ENCODE measurements at places on chromosomes 16 and 17.

DNA sequence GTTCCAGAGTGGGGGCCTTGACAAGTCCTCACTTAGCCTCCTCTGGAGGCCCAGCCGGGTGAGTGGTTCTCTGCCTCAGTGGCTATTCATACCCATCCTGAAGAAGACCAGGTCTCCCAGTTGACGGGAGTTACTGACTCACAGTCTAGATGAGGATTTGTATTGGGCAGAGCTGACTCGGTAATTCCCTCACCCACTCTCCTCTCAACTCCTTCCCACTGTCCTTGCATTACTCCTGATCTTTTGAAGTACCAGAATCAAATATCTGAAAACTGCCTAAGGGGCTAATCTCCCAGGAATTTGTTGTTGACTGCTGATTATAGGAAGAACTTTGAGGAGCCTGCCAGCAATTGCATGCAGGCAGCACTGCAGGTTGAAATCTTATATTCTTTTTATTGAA, 14.2 kb downstream of the SAP30BP start:
- no peak for DNase-seq

- no peak for DNase-seq
These were observed 7.7 kb downstream of the CENPV start for GRCh38 chr17:16345565-16345964.

DNA sequence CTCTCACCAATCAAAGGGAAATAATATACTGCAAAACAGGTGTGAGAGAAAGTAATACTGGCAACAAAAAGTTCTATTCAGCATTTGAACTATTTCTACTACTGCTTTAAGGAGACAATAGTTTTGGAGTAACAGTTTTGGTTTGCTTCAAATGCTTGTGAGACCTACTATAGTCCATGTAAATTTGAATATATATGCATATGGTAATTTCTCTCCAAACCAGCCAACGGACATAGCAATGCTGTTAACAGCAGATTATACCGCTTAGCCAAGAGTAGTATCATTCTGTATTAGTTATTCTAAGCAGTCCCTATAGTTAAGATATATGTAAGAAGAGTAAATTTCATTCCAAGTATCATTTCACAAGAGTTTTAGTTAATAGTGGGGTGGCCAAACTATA, 18.5 kb downstream of the PHLPP2 start:
- DNase-seq: no peak

- no peak for DNase-seq
These were observed 9.7 kb downstream of the ETV4 start for GRCh38 chr17:43536236-43536992.

- DNase-seq: no peak
These were observed 11.0 kb upstream of the CCR7 start for GRCh38 chr17:40576113-40576740.

- DNase-seq: no peak
These were observed 737.7 kb upstream of the SOX9 start for GRCh38 chr17:71383091-71383490.

- no peak for DNase-seq
These were observed 115.0 kb upstream of the SEC14L1 start for GRCh38 chr17:77025781-77026180.

DNA sequence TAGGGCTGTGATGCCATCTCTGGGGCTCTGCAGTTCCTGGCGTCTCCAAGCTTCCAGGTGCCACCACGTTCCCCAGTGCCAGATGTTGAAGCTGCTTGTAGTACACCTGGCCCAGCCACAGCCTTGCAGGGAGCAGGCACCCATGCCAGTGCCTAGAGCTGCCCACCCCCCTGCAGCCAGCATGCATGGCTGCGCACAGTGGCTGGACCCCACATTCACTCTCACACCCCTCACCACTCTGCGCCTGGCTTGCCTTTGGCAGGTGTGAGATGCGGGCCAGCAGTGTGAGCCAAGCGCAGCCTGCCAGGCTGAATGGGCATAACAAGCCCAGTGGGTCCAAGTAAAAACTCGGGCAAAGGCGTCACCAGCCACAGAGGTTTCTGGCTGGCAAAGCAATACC, 75.4 kb upstream of the CHMP6 start:
- no peak for DNase-seq
